ENCODE measurements at places on chromosomes 3 and 15.

DNA sequence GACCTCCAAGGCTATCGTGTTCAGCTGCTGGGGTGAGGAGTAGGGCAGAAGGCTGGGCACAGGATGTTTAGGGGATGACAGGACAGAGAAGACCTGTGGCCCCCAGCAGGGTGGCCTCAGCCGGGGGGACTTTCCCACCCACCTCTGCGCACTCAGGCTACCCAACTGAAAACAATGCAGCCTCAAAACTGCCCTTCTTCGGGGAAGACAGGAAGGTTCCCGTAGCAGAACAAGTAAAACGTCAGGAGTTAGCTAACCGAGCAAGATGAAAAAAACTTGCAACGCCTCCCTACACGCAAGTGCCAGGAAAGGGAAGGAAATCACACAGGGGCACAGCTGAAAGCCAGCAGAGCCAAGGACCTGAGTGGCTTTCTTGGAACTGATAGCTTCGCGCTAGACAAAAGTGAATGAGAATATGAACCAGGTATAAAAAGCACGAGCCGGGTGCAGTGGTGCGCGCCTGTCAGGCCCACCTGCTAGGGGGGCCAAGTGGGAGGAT, 38.4 kb upstream of the FURIN start:
- no peak for DNase-seq

- no peak for DNase-seq
Measured at GRCh38 chr3:108221393-108221792, 831 bp downstream of the IFT57 start.

GRCh38 chr3:38567498-38567897, 71.4 kb downstream of the EXOG start:
- DNase-seq = no peak

GRCh38 chr3:119293105-119293870, 895 bp upstream of the ARHGAP31 start:
- no peak for DNase-seq

- no peak for DNase-seq
Measured at GRCh38 chr3:186526256-186526606, 17.9 kb downstream of the CRYGS start.

- no peak for DNase-seq
Measured at GRCh38 chr15:65917936-65918335, 48.6 kb downstream of the RAB11A start.

DNA sequence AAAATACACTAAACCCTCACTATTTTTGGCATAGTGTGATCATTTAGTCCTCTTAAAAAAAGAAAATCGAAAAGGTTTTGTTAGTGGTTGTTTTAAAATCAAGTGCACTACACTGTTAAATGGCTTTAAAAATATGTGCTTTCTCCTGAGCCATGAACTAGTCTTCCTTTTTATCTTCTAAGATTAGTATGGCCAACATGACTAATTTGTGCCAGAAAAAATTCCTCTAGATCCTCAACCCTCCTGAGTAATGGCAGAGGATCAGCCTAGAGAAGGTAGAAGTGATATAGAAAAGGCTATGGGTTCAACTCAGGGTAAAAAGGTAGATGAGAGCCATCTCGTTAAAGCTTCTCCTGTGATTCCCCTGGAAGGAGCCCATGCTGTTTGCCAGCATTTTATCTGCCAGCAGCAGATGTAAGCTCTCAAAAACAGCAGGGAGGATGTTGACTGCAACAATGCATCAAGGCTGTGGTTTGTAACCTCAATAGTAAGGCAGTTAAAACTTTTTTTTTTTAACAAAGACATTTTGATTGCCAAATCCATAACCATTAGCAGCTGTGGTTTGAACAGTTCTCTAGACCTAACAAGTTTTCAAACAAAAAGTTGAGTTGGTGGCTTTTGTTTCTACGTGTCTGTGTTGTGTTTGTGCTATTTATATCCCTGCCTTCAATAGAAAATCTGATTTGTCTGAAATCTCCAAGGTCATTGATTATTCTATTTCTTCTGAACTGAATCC, 30.2 kb upstream of the ZNF609 start:
- DNase-seq = peak; percentile 93

- peak; percentile 18 for DNase-seq
Measured at GRCh38 chr3:71451060-71451459, 132.5 kb downstream of the FOXP1 start.

- no peak for DNase-seq
Measured at GRCh38 chr15:73674587-73674986, 9.6 kb upstream of the CD276 start.

DNA sequence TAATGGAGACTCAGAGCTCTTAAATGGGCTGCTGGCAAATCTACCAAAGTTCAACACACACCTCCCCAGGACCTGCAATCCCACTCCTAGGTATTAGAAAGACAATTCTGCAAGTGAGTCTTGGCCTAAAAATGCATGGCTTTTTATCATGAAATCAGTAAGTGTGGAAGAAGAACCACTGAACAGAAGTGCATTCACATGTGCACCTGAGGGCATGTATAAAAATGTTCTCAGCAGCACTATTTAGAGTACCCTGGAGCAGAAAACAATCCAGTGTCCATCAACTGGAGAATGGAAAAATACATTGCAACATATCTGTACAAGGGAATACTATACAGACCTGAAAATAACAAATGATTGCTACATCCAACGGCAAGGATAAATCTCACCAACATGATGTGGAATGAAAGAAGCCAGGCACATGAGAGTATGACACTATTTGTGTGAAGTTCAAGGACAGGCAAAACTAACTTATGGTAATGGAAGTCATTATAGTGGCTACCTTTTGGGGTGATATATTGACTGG, 8.1 kb upstream of the SLC6A1 start:
- DNase-seq = no peak

DNA sequence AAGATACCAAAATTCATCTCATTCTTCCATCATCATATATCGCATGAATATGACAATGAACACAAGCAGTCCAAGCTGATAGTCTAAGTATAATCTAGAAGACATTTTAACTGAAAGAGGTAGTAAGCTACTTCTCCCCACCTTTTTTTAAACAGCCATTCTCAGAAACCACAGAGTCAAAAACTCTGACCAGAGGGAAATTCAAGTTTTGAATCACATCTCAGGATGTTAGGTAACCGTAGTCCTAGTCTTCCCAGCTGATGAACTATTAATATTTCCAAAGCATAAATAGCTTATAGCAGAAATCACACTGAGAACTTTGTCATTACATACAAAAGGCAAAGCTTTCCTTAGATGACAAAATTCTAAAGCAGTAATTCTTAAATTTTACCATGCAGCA, 25.8 kb downstream of the NPTN start:
- no peak for DNase-seq

DNA sequence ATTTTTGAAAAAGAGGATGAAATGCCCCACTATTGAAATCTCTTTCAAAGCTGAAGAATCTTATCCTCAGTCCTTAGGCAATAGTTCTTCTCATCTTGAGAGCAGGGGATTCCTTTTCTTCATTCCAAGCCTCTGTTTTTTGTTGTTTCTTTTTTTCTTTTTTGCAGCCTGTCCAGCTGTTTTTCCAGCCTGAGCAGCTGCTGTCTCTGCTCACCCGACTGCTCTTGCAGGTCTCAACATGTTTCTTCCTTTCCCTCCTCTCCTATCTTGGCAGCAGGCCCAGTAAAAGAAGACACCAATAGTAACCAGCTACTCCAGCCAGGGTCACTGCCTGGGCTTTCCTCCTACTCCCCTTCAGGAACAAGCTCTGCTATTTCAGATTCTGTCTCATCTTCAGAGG, 23.8 kb downstream of the MEX3B start:
- peak; percentile 60 for DNase-seq

DNA sequence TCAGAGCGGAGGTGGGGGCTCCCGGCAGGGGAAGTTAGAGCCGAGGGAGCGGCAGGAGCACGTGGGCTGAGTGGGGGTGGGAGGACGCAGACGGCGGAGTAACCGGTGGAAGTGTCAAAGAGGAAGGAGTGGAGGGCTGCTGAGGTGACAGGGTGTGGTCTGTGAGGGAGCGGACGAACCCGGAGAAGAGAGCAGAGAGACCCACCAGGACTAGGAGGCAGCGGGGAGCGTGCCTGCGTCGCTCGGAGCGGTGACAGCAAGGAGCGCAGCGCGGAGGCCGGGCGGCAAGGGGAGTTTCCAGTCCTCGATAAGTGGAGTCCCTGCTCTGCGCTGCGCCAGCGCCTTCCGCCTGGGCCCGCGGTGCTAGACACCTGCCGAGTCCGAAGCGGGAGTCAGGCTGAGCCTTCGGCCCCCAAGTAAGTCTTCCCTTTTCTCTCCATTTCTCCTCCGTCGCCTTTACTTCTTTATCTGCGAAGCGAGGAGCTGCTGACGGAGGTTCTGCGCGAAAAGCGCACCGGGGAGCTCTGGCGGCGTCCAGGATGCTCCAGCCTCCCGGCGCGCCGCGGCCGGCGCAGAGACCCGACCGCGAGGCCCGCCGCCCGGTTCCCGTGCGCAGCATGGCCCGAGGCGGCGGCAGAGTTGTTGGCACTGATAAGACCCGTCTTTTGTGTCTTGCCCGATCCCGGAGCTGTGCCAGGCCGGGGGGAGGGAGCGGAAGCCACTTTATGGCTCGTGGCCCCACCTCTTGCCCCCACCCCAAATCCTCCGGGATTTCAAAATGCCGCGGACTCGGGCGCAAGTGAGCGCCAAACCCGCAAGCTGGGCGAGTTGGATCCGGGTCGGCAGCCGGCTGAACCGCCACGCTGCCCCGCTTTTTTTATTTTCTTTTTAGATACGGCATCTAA, 533.0 kb upstream of the SEMA6D start:
- DNase-seq = peak; percentile 14

DNA sequence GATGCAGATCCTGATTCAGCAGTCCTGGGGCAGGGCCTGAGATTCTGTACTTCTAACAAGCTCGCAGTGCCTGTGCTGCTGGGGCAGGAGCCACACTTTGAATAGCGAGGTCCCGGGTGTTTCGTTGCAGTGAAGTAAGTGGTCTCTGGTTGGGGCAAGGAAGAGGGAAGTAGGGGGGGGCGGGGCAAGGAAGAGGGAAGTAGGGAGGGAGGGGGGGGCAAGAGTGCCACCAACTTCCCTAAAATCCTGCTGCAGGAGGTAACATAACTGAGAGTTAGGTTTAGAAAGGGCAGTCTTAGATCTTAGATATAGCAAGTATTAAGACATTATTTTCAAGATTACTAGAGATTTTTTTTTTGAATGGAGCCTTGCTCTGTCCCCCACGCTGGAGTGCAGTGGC, 35.5 kb downstream of the CRTAP start:
- DNase-seq = no peak

DNA sequence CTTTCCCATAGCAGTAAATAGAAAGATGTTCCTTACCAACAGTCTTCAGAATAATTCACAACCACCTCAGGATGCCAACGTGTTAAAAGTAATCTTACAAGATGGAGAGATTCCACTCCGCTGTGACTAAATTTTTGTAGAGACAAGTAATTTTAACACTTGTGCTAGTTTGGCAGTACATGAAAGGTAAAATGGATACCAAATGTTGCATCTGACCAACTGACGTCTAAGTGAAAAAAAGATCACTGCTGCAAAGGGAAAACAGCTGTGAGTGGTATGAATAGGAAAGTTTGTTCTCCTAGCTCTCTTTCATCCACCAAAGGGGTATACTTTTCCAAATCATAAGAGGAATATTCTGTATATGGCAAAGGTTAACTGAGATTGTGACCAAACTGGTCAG, 2.6 kb downstream of the SPG21 start:
- DNase-seq = no peak

- no peak for DNase-seq
Measured at GRCh38 chr3:120300971-120301370, 15.9 kb upstream of the GPR156 start.

DNA sequence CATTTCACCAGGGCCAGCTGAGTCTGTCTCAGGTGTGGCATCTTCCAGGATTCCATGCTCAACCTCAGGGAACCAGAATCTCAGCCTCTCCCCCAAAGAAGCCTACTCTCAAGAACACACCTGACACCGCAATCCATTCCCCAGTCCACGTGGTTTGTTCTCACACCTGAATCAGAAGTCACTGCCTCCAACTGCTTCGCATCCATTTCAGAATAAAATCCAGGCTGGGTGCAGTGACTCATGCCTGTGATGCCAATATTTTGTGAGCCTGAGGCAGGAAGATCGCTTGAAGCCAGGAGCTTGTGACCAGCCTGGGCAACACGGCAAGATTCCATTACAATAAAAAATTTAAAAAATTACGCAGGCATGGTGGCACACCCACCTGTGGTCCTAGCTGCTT, 212.2 kb downstream of the FOXP1 start:
- no peak for DNase-seq
